Neural progenitor cell (in vitro differentiated cells): ENCODE measurements at places on chromosomes 2 and 18. TPM values are rescaled to one million over a fixed set of nuclear protein-coding genes. Genes with fewer than 3 reads are reported as not detected.

ZNF521 gene
- total RNA-seq, result 136 and 148 TPM in 2 replicates

LIMS3 gene
- total RNA-seq, result not detected in 2 replicates

CXCR1 gene
- total RNA-seq, result not detected in 2 replicates

TMEM37 gene
- total RNA-seq, result 0.74 and 1.0 TPM in 2 replicates
